ENCODE measurements at places on chromosomes 11 and 22.

GRCh38 chr11:101617735-101618332 lies 34.0 kb upstream of the TRPC6 start:
- DNase-seq = peak; percentile 9

DNA sequence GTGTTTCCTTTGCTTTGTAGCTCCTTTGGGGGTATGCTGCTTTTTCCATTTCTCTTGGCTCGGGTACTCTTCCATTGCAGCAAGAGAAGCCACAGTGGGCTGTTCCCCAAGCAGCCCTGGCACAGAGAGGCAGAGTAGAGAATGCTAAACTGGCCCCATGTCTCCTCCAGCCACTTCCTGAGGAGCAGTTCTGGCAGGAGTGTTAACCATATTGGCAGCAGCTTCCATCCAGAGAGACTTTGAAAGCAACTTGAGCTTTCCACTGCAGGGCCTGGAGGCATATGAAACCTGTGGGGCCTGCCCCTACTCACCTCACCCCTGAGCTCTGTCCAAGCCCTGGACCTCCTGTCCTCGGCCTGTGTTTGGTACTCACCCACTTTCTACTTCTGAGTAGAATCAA lies 61.8 kb downstream of the ALX4 start:
- no peak for DNase-seq

DNA sequence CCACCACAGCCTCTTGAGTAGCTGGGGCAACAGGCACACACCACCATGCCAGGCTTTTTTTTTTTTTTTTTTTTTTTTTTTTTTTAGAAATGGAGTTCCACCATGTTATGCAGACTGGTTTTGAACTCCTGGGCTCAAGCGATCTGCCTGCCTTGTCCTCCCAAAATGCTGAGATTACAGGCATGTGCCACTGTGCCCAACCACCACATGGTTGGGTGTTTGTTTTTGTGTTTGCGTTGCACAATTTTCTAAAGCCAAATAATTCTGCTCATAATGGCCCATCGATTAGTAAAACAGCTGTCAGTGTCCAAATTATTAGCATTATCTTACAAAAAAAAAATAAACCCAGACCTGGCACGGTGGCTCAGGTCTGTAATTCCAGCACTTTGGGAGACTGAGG lies 65.8 kb downstream of the DDIAS start:
- DNase-seq = no peak

DNA sequence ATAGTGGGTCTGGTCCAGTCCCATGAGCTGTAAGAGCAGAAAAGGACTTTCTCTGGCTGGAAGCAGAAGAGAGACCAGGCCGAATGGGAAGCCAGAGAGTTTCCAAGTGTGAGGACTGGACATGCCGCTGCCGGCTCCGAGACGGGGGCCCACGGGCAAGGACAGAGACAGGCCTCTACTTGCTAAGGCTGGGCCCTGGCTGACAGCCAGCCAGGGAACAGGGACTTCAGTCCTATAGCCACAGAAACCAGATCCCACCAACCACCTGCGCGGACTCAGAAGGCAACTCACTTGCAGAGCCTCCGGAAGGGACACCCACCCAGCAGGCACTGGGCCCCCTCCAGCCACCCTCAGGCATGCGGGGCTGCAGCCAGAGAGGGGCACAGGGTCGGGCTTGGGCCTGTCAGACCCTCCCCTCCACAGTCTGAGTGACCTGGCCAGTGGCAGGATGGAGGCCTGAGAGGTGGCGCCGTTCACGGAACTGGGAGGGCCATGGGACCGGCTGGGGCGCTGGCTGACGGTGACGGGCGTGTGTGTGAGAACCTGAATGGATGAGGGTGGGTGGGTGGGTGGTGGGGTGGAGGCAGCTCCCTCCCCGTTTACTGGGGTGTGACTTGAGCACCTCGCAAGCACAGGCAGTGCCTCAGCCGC lies 47.8 kb upstream of the A4GALT start:
- no peak for DNase-seq

DNA sequence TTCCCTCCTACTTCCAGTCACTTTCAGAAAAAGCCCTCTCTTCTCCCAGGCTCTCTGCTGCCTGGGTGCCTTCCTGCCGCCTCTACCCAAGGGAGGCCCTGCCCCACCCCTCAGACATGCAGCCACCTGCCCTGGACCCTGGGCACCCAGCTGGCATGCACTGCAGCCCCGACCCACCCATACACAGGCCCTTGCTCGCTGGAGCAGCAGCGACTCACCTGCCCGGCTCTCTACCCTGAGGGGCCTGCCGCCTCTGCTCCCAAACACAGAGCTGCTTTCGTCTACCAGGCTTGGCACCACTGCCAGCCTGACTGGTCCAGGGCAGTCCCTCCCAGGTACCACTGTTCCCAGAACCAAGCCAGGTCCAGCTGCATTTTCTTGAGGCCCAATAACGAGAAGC lies 1.2 kb upstream of the TSSK2 start:
- DNase-seq = no peak

Data from iris pigment epithelial cell (primary cell).